Stimulated activated CD4-positive, alpha-beta T cell treated with anti-CD3 and anti-CD28 coated beads, TNF-alpha, amount 100 ng/mL, for 1 hour (primary cell): ENCODE measurements at places on chromosomes 1 and 21.
A peak's percentile ranks its signal among the peaks of the same experiment; 100 is the strongest.

DNA sequence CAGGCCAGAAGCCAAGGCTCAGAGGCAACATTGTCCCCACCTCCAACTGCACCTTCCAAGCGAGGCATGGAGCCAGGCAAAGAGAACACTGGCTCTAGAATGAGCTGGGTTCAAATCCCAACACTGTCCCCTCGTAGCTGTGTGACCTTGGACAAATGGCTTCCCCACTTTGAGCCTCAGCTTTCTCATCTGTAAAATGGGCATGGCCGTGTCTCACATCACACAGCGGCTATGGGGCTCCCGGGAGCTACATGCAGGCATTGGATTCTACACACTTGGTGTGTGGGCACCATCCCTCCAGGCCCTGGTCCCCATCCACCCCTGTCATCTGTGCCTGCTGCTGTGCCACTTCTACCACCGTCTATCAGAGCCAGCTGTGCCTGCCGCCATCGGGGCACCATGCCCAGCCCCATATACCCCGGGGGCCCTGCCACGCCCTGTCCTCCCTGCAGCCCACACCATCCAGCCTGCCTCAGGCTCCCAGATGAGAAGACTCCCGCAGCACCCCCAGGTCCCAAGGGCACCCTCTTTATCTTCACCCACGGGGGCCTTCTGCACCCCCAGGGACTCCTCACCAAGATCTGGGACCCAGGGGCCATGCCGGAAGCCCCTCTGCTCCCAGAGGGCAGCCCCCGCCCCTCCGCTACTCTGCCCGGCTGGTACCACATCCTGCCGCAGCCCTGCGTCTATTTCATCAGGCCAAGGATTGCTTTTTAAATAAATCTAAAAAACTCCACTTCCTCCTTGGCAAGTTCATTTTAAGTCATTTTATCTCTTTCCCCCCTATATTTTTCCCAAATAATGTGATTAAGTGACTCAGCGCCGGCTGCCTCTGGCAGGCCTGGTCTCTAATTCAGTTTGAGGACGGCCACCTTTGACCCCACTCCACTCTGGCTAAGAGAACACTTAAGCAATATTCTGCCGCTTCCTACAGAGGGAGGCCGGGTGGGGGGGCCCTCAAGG is 107.8 kb upstream of the TARDBP start:
- no peak for DNase-seq

DNA sequence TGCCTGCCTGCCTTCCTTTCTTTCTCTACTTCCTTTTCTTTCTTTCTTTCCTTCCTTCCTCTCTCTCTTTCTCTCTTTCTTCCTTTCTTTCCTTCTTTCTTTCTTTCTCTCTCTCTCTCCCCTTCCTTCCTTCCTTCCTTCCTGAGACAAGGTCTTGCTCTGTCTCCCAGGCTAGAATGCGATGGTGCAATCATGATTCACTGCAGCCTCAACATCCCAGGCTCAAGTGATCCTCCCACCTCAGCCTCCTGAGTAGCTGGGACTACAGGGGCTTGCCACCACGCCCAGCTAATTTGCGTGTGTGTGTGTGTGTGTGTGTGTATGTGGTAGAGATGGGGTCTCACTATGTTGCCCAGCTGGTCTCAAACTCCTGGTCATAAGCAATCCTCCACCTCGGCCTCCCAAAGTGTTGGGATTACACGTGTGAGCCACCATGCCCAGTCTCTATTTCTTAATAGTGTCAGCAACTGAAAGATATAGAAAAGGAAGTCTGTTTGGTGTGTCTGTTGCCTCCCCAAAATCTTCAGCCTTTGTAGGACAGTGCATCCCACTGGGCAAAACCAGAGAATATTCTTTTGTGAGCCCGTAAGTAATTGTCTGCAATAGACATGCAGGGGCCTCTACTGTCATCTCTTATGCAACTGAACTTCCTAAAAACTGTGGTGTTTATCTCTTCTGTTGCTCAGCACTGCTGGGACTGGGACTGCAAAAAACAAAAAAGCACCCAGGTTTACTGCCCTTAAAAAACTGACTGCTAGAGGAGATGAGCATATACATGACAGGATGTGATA is 20.9 kb upstream of the RAB4A start:
- DNase-seq = no peak

DNA sequence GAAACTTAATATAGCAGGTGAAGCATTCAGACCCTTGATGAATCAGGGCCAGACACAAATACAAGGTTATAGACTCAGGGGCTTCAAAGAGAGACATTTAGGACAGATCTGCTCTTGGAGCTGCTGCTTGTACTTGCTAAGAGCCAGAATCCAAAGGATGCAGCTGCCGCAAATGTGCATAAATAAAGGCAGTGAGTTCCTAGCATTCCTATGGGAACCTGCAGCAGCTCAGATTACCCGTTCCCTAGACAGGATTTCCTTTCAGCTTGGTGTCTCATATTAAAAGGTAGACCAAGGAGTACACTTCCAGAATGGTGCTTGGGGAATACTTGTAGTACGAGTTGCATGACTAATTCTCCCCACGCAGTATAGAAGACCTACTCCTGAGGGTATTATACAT is 9.7 kb upstream of the LRRC53 start:
- DNase-seq = no peak

GRCh38 chr1:106787520-106787919 is 269.0 kb upstream of the PRMT6 start:
- DNase-seq = no peak

GRCh38 chr1:167994560-167994959 is 57.7 kb upstream of the MPC2 start:
- no peak for DNase-seq

GRCh38 chr1:63790989-63791388 is 17.2 kb downstream of the ROR1 start:
- no peak for DNase-seq

- no peak for DNase-seq
Observed at GRCh38 chr1:53432611-53433010, 26.6 kb upstream of the DMRTB1 start.

DNA sequence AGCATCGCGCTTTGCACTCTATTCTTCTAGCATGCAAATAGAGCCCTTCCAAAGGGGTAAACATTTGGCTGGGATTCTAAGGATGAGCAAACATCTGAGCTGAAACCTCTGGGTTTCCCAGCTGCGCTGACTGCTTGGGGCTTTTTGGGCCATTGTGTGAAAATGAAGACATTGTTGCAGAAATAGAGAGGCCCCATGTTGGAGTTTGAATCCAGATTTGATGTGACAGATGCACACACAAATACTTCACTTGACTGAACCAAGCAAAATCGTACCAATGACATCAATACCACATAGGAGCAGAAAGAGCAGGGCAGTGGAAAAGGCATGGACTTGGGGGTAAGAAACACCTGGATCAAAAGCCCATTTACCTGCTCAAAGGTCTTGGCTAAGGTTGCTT is 144.6 kb upstream of the HMGB4 start:
- DNase-seq = no peak

GRCh38 chr1:1033009-1033587 is 13.2 kb downstream of the AGRN start:
- DNase-seq = peak; percentile 82

DNA sequence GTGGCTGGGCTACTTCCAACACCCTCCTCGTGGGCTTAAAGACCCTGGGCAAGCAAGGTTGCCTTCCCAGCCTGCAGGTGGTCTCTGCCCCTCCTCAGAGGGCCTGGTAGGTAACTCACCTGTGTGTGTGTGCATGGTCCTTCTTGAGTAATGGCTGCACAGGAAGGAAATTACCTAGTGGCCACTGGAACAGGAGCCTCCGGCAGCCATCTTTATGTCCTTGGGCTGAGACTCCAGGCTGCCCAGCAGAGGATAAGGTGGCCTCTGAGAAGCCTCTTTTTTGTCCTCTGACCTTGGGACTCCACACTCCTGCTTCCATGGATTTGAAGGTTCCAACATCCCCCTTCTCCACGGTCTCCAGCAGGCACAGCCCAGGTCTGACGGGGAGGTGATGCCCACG is 20.0 kb downstream of the DRAXIN start:
- no peak for DNase-seq

- DNase-seq = no peak
Observed at GRCh38 chr1:62725255-62725654, 37.1 kb upstream of the DOCK7 start.

DNA sequence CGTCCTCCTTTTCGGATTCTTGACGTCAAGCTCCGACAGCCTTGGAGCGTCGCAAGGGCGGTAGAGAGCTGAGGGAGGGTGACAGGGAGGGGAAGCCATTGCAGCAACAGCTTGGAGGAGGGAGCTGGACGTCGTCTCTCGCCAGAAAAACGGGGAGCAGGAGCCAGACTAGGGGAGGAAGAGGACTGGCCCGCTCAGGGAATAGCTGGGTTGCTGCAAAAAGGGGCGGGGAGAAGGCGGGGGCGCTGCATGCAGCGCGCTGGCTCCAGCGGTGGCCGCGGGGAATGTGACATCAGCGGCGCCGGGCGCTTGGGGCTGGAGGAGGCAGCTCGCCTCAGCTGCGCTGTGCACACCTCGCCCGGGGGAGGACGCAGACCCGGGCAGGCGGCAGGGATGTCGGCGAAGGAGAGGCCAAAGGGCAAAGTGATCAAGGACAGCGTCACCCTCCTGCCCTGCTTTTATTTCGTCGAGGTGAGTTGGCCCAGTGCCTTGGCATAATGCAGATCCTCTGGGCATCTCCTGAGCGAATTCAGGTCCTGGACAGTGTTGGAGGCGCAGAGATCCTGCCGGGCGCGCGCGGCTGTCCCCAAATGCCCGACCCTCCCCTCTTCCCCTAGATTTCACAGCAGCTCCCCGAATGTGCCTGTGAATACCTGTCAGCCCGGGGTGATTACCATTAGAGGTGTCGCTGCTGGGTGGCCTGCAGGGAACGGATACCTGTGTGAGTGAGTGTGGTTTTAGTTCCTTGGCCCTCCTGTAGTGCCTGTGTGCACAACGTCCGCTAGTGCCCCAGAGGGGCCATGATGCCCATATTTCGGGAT is at the start of gene PLPPR4:
PLPPR4 (plus strand) TSS at position 292 of the 821 bp plus-strand sequence; CDS start at position 394, 102 bp downstream.
- no peak for DNase-seq

GRCh38 chr21:43973634-43973955 is 38.5 kb upstream of the TRAPPC10 start:
- DNase-seq = no peak

DNA sequence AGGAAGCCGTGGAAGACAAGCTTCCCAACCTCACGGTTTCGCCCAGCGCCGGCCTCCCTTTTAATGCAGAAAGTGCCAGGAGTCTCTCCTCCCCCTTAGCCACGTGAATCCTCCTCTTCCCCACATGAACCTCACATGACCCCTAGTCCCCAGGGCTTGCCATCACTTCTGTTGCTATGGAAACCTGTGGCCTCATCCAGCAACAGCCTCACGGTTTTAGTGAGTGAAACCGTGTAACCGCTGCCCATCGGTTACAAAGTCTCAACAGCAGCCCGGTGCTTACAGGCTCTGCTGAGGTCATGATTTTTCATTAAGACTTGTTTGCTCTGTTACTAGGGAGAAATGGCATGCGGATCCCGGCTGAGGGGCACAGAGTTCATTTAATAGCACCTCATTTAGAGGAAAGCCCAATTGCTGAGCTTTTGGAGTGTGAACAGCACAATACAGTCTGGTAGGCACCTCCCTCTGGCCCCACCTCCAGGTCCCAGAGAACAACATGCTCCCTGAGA is 143.2 kb upstream of the BACE2 start:
- no peak for DNase-seq

- DNase-seq = no peak
Observed at GRCh38 chr1:230641346-230641745, 935 bp upstream of the COG2 start.

DNA sequence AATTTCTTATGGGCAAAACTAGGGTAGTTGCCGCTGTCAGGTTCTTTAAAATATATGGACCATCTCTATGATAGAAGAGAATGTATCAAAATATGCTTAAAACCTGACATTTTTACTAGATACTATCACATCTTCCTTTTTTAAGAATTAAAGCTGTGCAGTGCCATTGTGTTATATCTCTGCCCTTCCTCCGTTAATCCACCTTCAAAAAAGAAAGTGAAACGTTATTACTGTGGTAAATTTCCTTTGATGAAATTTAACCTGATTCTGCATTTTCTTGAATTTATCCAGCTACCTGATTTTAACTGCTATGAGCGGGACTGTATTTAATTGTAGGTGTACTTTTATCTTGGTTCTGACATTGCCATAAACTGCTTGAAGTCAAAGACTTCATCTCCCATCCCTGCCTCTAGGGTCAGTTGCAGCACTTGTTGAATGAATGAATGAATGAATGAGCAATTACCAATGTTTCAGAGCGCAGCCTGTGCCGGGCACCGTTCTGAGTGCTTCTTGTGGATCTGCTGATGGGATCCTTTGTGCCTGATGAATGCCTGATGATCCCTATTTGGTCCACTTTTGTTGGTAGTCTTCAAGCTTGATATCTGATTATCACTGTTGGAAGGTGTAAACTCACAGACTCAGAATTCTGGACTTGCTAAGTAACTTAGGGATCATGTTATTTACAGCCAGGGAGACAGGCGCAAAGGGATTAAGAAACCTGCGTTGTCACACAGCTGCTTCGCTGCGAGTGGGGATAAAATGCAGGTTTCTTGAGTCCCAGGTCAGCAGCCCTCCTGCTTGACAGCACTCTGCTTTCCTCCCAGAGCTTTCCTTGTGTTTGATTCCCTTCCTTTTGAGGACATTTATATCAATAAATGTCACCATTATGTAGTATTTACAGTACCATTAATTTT is 30.1 kb downstream of the SMYD2 start:
- DNase-seq = no peak

- no peak for DNase-seq
Observed at GRCh38 chr21:42375506-42375905, 9.2 kb upstream of the TFF1 start.

DNA sequence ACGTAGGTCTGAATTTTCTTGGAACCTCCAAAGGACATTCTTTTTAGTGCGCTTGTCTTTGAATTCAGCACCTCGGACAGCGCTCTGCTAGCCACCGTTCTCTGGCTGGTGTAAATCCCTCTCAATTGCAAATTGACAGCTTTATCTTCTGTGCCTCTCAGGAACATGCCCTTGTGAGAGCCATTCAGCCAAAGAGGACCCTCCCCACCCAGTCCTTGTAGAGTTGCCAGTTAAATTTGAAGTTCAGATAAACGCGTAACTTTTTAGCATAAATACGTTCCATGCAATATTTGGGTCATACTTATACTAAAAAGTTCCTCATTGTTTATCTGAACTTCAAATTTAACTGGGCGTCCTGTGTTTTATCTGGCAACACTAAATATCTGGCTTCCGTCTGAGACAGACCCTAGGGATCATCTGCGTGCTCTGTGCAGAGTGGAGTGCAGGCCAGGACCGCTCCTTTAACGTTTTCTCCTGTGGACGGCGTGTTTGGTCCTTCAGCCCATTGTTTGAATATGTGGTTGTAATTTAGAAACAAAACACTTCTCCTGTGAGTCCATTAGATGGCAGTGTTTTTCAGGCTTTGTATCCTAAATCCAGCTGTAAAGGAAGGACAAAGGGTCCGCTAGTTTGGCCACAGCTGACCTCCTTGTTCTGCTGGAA is 7.0 kb downstream of the KCNAB2 start:
- DNase-seq = peak; percentile 21

GRCh38 chr1:21668951-21669257 is 253 bp downstream of the RAP1GAP start:
- DNase-seq = no peak

DNA sequence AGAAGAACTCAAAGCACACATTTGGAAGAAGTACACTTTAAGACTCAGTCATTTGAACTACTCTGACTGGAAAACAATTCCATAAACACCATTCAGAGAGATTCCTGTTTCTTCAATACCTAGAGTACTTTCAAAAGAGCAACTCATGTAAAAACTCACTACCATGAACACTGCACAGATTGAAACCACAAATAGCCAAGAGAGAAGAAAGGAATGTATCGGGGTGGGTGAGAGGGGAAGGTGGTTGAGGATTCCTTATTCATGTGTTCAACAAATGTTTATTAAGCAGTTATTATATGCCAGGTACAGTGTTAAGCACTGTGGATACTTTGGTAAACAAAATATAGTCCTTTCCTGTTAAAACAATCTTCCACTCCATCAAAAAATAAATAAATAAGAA is 64.7 kb downstream of the NRIP1 start:
- no peak for DNase-seq

- DNase-seq = no peak
Observed at GRCh38 chr1:47727697-47728085, 269.5 kb downstream of the TRABD2B start.
